ENCODE measurements at places on chromosomes 4 and X. TPM values are rescaled to one million over a fixed set of nuclear protein-coding genes. Genes with fewer than 3 reads are reported as not detected.

TEX13D gene
- not detected for total RNA-seq

MAML3 gene
- 12.8 TPM for total RNA-seq

NEUROG2 gene
- not detected for total RNA-seq

GPC3 gene
- 270 TPM for total RNA-seq

NEIL3 gene
- 0.37 TPM for total RNA-seq

ARHGEF9 gene
- 25.5 TPM for total RNA-seq

RGS12 gene
- total RNA-seq: 76.6 TPM

XG gene
- 0.71 TPM for total RNA-seq

AIFM1 gene
- total RNA-seq: 14.4 TPM

ASMT gene
- total RNA-seq: 0.25 TPM

FAM149A gene
- total RNA-seq: 14.8 TPM

UGT2B10 gene
- not detected for total RNA-seq

TMEM255A gene
- 0.54 TPM for total RNA-seq

ENPEP gene
- 26.3 TPM for total RNA-seq

GPR173 gene
- 4.6 TPM for total RNA-seq

TBX22 gene
- not detected for total RNA-seq

RAI2 gene
- total RNA-seq: 19.9 TPM

PRRG3 gene
- 2.4 TPM for total RNA-seq

PITX2 gene
- total RNA-seq: not detected

DGKK gene
- total RNA-seq: not detected

SPACA5 gene
- not detected for total RNA-seq

PPP1R2C gene
- total RNA-seq: not detected

ZNF157 gene
- 0.40 TPM for total RNA-seq

ZXDA gene
- total RNA-seq: 10.2 TPM

SOD3 gene
- total RNA-seq: 101 TPM

MEPE gene
- not detected for total RNA-seq

XAGE1A gene
- not detected for total RNA-seq

BRS3 gene
- total RNA-seq: not detected

H2BW2 gene
- not detected for total RNA-seq

SHROOM2 gene
- total RNA-seq: 6.0 TPM

CT45A9 gene
- not detected for total RNA-seq

DNAJB14 gene
- total RNA-seq: 90.8 TPM

F9 gene
- total RNA-seq: not detected

ANXA10 gene
- total RNA-seq: not detected

C4orf54 gene
- 0.03 TPM for total RNA-seq

PABPC1L2A gene
- total RNA-seq: not detected

ETDB gene
- not detected for total RNA-seq

CFAP97 gene
- total RNA-seq: 32.5 TPM
